NCI-H526 (cell line): ENCODE measurements at places on chromosomes 2 and 18.

- DNase-seq = no peak
These were observed 157.1 kb downstream of the BCL2 start for GRCh38 chr18:63162271-63163014.

GRCh38 chr18:31979714-31980113 lies 36.8 kb upstream of the TRAPPC8 start:
- DNase-seq = no peak

DNA sequence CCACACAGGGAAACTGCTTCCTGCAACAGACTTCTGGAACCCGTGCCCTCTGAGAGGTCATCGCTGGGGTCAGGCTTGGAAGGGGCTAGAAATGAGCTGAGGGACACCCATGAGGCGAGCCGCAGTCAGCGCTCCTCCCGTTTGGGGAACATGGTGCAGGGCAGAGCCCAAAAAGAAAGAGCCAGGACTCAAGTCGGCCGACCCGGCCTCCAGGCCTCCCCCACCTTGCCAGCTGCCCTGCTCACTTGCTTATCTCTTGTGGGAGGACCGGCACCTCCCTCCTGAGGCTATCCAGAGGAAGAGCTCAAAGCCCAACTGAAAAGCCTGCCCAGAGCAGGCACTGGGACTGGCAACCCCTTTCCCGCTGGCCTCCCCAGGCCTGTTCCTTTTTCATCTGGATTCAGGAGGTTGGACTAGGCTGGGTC lies 43.6 kb downstream of the SCTR start:
- DNase-seq = no peak

DNA sequence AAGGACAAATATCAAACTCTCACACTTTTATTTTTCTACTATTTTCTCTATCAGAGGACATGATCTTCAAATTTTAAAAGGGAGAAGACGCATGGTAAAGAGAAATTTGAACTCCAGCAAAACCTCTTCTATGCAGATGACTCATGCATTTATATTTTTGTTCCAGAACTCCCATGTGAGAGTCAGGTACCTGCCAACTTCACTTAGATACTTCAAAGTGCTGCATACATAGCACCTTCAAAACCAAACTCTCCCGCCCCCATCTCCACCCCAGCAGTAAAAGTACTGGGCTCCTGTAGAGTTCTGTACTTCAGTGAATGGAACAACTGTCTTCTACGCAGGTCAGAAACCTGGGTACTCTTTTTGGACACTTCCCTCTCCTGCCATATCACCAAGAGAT lies 398.3 kb downstream of the TGIF1 start:
- no peak for DNase-seq

DNA sequence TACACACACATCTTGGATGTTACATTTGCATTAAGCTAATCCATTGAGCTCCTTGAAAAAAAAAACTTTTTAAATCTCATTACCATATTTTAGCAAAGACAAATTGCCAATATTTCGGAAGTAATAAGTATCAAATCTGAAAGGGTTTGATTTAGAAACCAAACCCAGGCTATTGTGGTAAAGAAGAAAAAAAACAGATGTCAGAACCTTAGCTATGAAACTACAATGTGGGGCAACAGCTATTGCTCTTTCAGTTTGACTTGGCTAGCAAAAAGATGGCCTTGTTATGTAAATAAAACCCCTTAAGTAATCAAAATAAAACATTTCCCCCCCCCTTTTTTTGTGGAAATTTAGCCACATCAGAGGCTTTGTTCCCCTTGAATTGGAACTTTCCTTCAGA lies 41.2 kb upstream of the REG3A start:
- DNase-seq = no peak
